Smooth muscle cell of bladder (primary cell): ENCODE measurements at places on chromosomes 3 and 15. TPM values are rescaled to one million over a fixed set of nuclear protein-coding genes. Genes with fewer than 3 reads are reported as not detected.

The ATP10A gene
- total RNA-seq = 5.3 and 10.4 TPM in 2 replicates

The ARGFX gene
- total RNA-seq = not detected in 2 replicates

The C3orf33 gene
- total RNA-seq = 2.4 and 3.0 TPM in 2 replicates

The MOBP gene
- total RNA-seq = 2.3 TPM in 1 of 2 replicates, not detected in the other

The BSN gene
- total RNA-seq = under 0.01 TPM in 2 replicates

The CSPG5 gene
- total RNA-seq = 0.18 and 0.28 TPM in 2 replicates

The PIF1 gene
- 4.7 and 7.2 TPM in 2 replicates for total RNA-seq
